Activated CD4-positive, CD25-positive, alpha-beta regulatory T cell treated with anti-CD3 and anti-CD28 coated beads, Interleukin-2, amount 50 U/mL, for 16 hours (primary cell): ENCODE measurements at places on chromosomes 16 and 17.

- DNase-seq: no peak
Observed at GRCh38 chr17:45936610-45937009, 42.3 kb downstream of the MAPT start.

DNA sequence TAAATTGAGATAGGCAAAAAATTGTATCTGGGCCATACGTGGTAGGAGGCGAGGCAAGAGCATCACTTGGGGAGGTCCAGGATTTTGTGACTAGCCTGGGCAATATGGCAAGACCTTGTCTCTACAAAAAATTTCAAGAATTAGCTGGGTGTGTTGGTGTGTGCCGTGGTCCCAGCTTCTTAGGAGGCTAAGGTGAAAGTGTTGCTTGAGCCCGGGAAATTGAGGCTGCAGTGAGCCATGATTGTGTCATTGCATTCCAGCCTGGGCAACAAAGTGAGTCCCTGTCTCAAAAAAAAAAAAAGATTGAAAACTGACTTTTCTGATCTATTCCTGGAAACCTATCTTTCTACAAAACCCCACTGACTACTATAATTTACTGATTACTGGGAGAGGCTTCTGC lies 26.7 kb downstream of the CDK12 start:
- no peak for DNase-seq

DNA sequence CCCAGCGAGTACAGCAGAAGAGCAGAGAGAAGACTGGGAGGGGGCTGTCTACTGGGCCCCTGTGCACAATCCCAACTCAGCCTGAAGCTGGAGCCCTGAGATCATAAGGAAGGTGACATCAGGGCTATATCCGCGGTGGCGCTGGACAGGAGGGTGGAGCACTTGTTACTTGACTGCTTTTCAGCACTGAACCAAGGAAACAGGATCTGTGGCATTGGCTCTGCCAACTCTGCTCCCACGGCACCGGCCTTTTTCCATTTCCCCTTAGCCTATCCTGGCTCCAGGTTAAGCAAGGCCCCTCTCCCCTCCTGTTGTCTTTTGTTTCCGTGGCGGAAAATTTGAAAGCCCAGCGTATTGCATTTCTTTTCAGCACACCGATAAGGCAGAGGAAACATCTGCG lies 125.0 kb upstream of the IRX3 start:
- DNase-seq: no peak

DNA sequence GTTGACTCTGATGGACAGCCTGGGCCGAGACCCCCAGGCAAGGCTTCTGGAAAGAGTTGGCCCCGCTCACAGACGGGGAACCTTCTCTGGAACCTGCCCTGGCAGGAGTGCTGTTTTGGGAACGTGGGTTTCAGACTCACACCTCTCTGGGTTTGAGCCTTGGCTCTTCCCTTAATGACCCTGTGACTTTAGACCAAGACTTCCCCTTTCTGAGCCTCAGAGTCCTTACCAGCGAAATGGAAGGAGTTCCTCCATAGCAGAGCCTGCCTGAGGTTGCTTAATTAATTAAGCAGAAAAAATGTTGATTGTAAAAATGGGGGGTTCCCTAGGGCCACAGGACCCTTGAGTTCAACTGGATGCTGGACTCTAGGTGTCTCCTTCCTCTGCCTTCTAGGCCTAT lies 408.2 kb downstream of the SEC14L1 start:
- DNase-seq: no peak

- no peak for DNase-seq
Observed at GRCh38 chr16:28110479-28110878, 47.0 kb upstream of the GSG1L start.

- DNase-seq: no peak
Observed at GRCh38 chr16:563072-563644, 3.0 kb downstream of the PRR35 start.

GRCh38 chr16:81720973-81721906 lies 57.9 kb upstream of the PLCG2 start:
- DNase-seq: no peak

GRCh38 chr17:2406271-2406902 lies 5.5 kb upstream of the MNT start:
- no peak for DNase-seq

- DNase-seq: no peak
Observed at GRCh38 chr16:82043680-82044584, 8.9 kb downstream of the HSD17B2 start.

DNA sequence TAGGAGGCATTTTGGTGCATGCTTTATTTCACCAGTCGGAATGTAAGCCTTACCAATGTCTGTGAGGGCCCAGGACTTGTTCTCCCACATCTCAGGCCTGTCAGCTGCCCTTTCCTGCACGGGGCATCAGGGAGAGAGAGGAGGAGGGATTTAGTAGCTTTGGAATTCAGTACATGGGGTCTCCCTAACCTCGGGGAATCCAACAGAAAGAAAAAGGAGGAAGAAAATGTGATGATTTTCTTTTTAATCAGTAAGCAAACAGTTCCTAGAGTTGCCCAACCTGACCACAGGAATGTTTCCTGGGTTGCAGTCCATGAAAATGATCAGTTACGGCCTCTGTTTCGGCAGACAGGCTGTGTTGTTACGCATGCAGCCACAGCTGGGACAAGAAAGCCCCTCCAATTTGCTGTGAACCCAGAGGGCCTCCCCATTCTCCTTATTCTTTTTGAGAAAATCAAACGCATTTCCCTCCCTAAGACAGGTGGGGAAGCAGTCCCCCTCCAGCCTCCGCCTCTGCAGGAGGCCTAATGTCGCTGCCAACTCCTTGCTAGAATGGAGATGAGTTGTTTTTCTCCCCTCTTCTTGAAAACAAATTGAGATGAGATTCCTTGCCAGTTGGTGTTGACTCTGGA lies 53.1 kb upstream of the TANGO6 start:
- DNase-seq: no peak

- DNase-seq: no peak
Observed at GRCh38 chr17:3978421-3979289, 14.4 kb upstream of the ATP2A3 start.

DNA sequence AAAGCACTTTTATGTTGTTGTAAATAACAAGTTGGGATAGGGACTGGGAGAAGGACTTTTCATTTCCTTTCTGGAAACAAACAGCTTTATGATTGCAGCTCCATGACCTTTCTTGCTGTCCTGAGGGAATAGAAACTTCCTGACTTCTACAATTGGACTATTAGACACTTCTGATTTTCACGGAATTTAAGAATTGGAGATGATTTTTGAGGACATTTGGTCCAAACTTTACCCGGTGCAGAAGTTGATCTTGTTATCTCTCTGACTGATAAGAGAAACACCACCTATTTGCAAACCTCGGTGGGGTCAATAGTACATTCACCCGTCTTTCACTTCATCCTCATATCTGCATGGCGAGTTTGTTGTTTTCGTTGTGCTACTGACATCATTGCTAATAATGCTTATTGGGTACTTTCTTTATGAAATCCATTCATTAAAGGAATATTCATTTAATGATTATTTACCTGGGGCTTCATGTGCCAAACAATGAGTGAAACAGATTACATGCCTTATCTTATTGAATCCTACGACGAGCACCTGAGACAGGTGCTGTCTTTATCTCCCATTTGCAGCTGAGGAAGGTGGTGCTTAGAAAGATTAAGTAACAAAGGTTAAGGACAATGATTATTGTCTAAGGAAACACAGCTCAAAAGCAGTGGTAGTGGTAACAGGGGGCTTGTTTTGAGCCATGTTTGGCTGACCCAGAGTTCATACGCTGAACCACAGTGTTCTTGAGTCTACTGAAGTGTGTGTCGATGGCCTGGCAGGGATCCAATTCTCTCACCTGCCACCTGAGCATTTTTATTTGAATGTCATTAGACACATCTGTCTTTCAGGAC lies 176.9 kb upstream of the FAM20A start:
- no peak for DNase-seq

- DNase-seq: no peak
Observed at GRCh38 chr16:17769065-17769464, 298.3 kb upstream of the XYLT1 start.

GRCh38 chr16:89246903-89247733 lies 29.6 kb downstream of the ZNF778 start:
- peak; percentile 91 for DNase-seq

- DNase-seq: no peak
Observed at GRCh38 chr17:49483599-49484509, 11.2 kb upstream of the NGFR start.

GRCh38 chr17:19631905-19632304 lies 16.6 kb upstream of the ALDH3A2 start:
- DNase-seq: no peak

GRCh38 chr16:4351880-4352279 lies 759 bp upstream of the PAM16 start:
- DNase-seq: no peak

- no peak for DNase-seq
Observed at GRCh38 chr16:62102588-62102987, 66.3 kb upstream of the CDH8 start.

GRCh38 chr17:19370493-19370960 lies 7.8 kb upstream of the MAPK7 start:
- DNase-seq: no peak

GRCh38 chr17:5249615-5250014 lies 15.0 kb upstream of the SCIMP start:
- DNase-seq: peak; percentile 49

- no peak for DNase-seq
Observed at GRCh38 chr16:87704754-87705353, 60.9 kb downstream of the KLHDC4 start.

DNA sequence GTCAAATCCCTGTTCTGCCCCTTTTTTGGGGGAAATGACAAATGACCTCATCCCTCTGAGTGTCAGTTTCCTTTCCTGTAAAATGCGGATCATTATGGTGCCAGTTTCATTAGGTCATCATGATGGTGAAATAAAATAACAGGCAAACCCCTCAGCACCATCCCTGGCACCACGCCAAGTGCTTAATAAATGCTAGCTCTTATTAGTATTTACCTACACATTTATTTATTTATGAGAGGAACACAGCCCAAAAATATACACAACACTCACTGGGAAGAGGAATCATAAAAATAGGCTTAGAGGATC lies 28.6 kb upstream of the GPRC5B start:
- DNase-seq: no peak

- DNase-seq: no peak
Observed at GRCh38 chr17:46811978-46812583, 6.4 kb downstream of the WNT3 start.

DNA sequence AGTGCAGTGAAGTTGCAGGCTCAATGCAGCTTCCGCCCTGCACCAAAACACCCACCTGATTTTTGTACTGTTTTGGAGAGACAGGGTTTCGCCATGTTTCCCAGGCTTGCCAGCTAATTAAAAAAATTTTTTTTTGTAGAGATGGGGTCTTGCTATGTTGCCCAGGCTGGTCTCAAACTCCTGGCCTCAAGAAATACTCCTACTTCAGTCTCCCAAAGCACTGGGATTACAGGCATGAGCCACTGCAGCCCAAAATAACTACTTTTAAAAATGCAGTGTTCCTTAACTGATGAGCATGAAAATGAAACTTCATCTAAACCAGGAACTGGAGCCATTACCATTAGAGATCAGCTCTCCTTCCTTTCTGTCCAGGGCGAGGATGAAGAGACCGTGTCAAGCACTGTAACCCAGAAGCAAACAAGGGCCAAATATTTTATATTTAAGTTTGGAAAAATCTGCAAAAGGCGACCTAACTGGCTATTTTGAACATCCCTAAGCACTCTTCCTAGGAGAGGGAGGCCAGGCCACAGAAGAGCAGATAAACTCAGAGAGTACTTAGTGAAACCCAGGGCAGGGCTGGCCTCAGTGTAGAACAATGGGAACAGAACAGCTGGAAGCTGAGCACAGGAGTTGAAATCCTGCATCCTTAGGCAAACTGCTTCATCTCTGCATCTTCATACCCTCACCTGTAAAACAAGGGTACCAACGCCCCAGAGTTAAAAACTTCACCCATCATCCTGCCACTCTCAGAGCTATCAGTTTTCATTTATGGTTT lies 24.0 kb downstream of the CREBBP start:
- DNase-seq: no peak

DNA sequence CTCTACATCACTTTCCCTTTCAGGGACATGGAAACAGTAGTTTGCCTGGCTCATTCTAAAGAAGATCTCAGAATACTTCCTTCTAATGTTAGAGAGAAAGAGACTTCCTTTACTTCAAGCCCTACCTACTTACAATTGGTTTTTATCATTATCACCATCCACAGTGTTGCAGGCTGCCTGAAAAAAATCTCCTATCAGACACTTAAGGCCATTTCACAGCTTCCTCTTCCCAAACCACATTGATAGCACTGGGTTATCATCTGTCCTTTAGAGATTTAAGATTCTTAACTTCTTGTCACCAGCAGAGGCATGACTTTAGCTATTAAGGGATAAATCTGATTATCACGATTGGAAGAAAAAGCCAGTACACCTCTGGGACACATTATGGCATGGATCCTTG lies 178.5 kb upstream of the TBX2 start:
- no peak for DNase-seq

DNA sequence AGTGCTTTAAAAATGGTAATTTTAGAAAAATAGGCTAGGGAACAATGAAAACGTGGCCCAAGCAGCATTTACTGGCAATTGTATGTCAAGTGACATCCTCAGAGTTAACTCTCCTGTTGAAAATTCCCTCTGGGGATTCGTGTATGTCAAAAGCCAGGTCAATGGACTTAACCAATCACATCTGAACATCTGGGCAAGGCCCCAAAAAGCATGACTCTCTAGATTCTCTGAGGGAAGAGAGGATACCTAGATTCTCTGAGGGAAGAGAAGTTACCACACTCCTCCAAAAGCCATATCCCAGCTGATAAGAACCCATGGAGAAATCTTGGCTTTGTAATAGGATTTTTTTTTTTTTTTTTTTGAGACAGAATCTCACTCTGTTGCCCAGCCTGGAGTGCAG lies 23.5 kb downstream of the NFE2L1 start:
- DNase-seq: no peak

- DNase-seq: no peak
Observed at GRCh38 chr17:16091773-16092172, 92.1 kb downstream of the TTC19 start.

GRCh38 chr17:76138234-76138895 lies 2.7 kb downstream of the FOXJ1 start:
- DNase-seq: no peak

GRCh38 chr16:10502776-10503175 lies 77.6 kb downstream of the EMP2 start:
- DNase-seq: no peak

DNA sequence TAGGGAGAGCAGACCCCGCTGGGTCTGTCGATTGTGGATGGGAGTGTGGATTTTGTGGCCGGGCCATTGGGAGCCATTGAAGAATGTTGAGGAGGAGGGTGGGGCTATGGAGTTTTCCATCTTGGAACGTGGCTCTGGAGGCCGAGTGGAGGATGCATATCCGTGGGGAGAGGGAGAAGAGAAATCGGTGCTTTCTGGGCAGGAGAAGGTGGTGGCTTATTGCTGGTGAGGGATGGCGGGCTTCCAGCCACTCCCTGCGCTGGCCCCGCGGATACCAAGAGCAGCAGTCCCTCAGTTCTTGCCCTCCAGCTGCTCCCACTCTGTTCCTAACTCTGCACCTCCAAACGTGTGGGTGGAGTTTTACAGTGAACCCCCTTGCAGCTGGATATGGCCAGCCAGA lies 162.4 kb downstream of the CMIP start:
- DNase-seq: no peak
